ENCODE measurements at places on chromosomes 1 and 21.

- peak; percentile 44 for DNase-seq
Measured at GRCh38 chr1:181548497-181548896, 65.2 kb downstream of the CACNA1E start.

DNA sequence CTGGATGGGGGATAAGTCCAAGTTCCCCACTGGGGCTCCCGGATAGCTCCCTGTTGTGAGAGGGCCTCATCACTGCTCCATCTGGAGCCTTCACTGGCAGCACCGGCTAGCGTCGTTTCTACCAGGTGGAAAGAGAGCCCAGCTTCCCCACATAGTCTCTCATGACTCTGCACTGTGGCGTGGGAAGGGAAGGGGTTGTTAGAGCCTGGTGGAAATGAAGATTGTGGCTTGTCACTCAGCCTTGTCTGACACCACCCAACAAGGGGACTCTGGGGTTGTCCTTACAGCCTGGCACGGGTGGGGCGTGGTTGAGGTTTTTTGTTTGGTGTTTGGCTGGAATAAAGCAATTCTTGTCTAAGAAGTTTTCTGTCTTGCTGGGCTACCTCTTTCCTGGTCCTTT lies 94.6 kb downstream of the ADARB1 start:
- no peak for DNase-seq

DNA sequence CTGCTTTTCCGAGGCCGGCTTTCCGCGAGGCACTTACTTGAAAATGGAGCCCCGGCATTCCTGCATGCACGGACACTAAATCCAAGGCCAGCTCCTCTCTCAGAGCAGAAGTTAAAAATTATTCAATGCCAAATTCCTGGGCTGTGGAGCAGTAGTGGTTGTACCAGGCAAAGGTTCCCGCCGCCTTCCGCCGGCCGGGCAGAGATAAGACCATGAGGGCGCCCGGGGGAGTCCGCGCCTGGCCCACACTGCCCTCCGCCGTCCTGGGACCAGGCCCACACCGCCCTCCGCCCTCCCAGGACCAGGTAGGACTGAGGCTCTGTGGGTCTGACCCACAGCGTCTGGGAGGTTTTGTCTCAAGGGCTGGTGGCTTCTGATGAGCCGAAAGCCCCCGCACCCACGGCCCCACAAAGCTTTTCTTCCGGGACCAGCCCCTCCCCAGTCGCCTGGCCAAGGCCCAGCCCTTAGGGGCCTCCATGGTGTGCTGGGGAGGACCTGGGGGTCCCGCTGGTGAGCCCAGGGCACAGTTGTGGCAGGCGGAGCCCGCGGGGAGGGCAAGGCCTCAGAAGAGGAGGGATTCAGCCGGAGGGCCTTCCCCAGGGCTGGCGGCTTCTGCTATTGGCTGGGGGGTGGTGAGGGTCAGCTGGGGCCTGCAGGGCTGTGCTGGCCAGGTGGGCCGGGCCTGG lies 12.7 kb upstream of the C1orf159 start:
- DNase-seq, result no peak

GRCh38 chr1:243443557-243443956 lies 187.7 kb downstream of the SDCCAG8 start:
- DNase-seq, result no peak

GRCh38 chr1:43447891-43448708 lies 5.6 kb downstream of the HYI start:
- no peak for DNase-seq

DNA sequence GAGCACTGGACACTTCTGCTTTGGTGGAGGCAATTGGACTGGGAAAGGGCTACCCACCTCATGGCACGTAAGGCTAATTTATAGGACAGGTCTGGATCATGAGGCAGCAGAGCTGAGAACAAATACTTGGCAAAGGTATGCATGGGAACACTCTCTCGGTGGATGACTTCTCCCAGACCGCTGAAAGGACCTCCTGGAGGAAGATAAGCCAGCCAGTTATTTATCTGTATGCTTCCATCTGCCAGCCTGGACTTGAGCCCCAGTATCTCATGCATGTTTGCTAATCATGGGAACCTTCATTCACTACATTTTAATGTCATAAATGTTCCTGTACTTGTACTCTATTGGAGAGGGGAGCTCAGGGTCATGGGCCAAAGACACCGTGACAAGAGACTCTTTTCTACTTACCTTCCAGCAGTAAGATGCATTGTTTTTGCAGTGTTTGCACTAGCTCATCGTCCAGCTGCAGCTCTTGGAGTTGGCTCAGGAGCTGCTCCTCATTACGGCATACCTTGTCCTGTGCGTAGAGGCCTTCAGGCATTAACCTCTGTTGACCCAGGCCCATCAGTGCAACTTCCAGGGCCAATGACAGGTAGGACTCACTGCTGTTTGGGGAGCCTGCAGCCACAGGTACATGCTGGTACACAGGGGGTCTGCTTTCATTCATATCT lies 23.7 kb downstream of the UROD start:
- DNase-seq, result no peak

DNA sequence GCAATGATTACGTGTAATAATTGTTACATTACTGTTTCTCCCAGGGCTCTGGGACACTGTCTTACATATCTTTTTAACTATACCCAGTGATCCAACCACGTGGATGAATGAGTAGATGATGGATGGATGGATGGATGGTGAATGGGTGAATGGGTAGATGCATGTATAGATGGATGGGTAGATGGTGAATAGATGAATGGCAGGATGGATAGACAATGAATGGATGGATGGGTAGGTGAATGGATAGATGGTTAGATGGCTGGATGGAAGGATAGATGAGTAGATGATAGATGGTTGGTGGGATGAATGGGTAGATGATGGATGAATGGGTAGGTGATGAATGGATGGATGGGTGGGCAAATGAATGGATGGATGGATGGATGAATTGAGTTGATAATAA lies 135.9 kb downstream of the HUNK start:
- DNase-seq, result no peak

DNA sequence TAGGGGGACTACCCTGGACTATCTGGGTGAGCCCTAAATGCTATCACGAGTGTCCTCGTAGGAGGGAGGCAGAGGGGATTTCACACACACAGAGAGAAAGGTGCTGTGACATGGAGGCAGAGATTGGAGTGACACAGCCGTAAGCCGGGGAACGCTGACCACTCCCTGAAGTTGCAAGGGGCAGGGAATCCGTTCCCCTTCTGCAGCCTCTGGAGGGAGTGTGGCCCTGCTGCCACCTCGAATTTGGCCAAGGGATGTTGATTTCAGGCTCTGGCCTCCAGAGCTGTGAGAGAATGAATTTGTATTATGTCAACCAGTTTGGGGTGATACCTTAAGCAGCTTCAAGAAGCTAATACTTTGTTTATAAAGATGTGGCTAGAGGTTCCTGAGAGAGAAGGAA lies 137.7 kb downstream of the ACTL8 start:
- DNase-seq, result no peak

DNA sequence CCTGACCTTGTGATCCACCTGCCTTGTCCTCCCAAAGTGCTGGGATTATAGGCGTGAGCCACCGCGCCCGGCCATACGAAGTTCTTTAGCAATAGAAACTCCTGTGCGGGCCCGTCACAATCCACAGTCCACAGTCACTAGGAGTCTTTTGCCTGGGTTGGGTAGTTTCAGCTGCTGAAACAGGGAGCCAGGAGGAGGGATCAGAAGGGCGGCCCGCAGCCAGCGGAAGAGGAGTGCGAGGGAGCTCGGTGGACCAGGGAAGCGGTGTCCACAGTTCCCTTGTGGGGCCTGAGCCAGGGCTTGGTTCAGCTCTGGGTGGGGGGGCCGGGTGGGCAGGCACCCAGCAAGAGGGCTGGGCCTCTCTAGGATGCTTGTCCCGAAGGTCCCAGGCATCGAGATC lies 17.9 kb upstream of the HSPG2 start:
- DNase-seq, result no peak

DNA sequence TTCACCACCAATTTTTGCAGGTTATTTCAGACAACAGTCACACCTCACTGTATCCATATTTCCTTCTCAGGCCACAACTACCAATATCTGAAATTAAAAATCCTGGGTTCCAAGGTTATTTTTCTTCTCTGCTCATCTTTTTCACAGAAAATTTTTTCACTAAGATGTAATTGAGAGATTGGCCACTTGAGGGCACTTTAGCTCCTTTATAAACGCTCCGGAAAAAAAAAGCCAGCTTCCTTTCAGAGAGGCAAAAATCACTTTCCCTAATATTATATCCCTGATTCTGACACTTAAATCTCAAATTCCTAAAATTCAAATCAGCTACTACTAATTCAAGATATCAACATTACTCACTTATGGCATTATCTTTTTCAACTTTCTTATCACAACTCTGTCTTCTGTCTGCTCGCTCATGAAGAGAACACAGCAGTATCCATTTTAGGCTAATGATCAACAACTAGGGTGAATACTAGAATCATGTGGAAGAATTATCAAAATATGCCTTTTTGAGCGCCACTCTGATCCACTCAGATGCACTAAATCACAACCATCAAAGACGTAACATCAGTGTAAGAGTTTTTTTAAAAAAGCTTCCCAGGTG lies 101.4 kb upstream of the RGS1 start:
- DNase-seq, result peak; percentile 39

DNA sequence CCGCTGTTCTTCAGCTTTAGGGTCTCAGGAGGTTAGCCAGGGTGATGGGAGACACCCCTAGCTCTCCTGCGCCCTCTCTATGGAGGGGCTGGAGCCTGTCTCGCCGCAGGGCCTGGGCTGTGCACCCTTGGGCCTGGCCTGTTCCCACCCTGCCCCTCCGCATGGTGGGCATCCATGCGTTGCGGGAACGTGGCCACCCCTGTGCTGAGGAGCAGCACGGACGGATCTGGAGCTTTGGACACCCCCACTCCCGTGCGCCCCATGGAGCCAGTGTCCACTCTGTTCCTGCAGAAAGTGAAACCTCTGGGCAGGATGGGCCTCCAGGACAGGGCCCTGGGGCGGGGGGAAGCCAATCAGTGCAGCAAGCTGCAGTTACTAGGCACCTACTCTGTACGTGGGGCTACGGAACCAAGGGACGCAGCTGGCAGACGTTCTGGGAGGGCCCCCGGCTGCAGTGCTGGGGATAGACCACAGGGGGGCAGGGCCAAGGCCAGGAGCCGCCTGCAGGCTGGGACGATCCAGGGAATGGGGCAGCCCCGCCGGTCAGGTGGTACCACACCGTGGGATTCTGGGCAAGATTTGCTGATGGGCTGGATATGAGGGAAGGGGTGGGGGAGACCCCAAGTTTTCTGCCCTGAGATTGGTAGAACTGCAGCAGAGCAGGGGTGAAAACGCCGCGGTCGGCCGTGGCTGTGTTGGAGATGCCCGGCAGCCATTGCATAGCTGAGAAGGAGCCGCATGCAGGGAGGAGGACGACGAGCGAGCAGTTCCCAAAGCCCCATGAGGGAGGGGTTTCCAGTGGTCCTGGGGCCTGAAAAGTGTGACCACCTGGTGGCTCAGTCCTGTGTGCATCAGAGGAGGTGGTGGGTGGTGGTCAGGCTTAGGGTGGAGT lies 43.3 kb downstream of the TP73 start:
- DNase-seq, result peak; percentile 11

DNA sequence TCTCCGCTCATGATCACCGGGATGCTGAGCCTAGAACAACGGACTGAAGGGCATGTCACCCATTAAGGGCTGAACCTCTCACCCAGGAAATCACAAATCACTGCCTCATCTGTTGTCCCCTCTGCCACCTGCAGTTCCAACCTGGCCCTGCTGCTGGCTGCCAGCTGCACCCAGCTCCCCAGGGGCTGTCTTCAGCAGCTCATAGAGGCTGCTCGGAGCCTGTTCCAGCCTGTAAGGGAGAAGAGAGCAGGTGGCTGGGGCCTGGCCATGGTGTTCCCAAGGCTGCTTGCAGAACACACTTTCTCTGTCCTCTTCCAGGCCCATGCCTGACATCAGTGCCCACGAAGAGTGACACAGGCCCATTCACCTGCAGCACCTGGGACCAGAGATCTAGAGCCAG lies 44.5 kb upstream of the DISP3 start:
- DNase-seq, result no peak

GRCh38 chr1:194533641-194534040 lies 1347.2 kb upstream of the B3GALT2 start:
- DNase-seq, result no peak

DNA sequence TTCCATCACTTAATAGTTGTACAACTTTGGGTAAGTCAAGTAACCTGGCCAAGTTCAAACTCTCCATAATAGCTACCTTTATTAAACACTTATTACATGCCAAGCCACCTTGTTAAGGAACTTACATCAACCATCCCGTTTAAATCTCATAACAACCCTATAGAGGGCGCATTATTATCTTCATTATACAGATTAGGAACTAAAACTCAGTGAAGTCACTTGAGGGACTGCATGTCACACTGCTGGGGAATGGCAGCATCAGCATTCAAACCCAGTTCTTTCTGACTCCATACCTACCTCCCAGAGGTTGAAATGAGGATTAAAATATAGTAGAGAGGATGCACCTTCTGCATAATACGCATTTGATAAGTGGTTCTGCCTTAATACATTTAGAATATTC lies 47.1 kb upstream of the PLA2G2C start:
- DNase-seq, result peak; percentile 14

DNA sequence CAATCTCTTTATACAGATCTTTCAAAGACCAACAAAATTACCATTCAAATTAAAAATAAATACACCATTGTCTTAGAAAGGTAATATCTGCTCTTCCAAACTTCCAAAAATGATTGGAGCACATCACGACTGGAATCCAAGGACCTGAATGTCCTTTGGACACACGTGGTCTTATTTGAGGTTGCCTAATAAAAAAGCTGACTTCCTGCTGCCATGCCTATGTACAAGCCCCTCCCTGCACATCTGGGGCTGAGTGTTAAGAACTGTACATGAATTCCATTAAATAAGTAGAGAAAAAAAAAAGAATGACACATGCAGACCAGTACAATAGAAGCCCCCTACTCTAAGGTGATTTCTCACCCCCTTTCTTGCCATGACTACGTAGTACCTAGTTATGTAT lies 73.6 kb downstream of the SUSD4 start:
- DNase-seq, result no peak

DNA sequence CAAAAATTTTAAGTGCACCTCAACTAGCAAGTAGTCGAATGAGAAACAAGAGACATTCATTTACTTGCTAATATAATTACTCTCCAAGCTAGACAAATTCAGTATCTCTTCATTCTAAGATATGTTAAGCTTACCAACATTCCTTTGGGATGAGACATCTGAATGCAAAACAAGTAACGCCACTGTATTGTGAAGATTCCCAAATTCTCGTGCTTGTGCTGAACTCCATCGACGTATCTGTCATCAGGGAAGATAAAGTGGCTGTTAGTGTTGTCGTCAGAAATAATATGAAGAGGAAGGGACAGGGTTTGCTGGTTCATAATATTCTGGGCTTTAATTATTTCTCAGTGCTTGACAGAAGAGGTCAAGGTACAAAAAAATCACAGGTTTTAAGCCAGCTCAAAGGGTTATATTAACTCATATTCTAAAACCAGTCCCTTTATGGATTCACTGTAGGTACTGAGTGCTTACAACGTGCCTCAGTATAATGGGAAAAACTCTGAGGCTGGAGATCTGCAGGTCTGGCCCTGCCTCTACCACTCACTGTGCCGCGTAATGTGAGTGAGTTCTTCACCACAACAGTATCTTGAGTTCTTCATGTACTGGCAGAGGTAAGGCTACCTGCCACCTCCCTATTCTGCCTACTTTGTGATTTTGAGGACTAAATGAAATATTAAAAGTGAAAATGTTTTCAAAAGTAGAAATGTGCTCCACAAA lies 42.0 kb downstream of the PCSK9 start:
- DNase-seq, result peak; percentile 72
